Right lobe of liver (tissue), 6 donors: ENCODE measurements at places on chromosomes 2 and 18. TPM values are rescaled to one million over a fixed set of nuclear protein-coding genes. Genes with fewer than 3 reads are reported as not detected.

Gene SPDYA
- total RNA-seq = 0.55 TPM

Gene ICA1L
- 0.12 TPM for total RNA-seq

- no peaks in the 10 kb centered on the region for H3K4me1 ChIP-seq
- H3K27ac ChIP-seq = no peak overlapping the region
- H3K27me3 ChIP-seq = no peaks in the 10 kb centered on the region
- DNase-seq = no peak
- no peaks in the 10 kb centered on the region for H3K36me3 ChIP-seq
These were observed 3.5 kb upstream of the PPP1CB start for GRCh38 chr2:28748176-28748575.

DNA sequence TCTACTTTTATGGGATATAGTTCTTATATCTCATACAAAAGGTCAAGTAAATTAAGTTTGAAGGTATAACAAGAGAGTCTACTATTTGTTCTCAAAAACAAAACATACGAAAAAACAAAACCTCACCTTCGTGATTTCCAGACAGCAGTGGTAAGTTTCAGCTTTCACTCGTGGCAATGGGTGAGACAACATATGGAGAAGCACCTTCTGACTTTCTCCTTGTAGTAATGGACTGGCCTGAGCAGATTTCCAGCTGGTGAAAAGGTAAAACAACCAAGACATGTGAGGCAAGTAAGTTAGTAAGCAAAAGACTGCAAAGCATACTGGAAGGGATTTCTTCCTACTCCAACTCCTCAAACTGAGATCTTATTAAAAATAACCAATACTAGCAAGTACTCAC is 39.6 kb downstream of the RTTN start:
- DNase-seq = no peak
- H3K27ac ChIP-seq = peak overlapping the region; percentile 63
- no peaks in the 10 kb centered on the region for H3K27me3 ChIP-seq
- H3K4me3 ChIP-seq = peak overlapping the region; percentile 22
- H3K36me3 ChIP-seq = no peaks in the 10 kb centered on the region

DNA sequence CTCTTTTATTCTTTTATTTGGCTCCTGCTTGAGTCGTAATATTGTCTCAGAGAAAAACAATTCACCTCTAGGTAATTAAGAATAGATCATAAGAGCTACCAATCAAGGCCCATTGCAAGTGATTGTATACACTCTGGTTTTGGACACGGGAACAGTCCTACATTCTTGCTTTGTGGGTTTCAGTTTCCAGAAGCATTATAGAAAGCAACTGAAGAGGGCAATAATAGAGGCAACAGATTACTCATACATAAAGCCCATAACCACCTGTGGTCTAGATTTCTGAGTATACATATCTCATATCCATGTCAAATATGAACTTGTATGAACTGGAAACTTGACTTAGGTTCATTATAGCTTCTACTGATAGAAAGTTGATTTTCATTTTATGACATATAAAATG is 65.4 kb downstream of the DIS3L2 start:
- peaks cover 4% of the 10 kb centered on the region for H3K36me3 ChIP-seq
- H3K4me1 ChIP-seq = no peaks in the 10 kb centered on the region
- DNase-seq = no peak
- H3K4me3 ChIP-seq = no peak overlapping the region
- no peaks in the 10 kb centered on the region for H3K27me3 ChIP-seq
- H3K27ac ChIP-seq = no peak overlapping the region

GRCh38 chr18:2805970-2806943 is 40.5 kb upstream of the EMILIN2 start:
- no peaks in the 10 kb centered on the region for H3K27me3 ChIP-seq
- H3K27ac ChIP-seq = no peak overlapping the region
- H3K4me3 ChIP-seq = no peak overlapping the region
- H3K36me3 ChIP-seq = no peaks in the 10 kb centered on the region
- no peaks in the 10 kb centered on the region for H3K4me1 ChIP-seq
